ENCODE measurements at places on chromosomes 11 and 22. TPM values are rescaled to one million over a fixed set of nuclear protein-coding genes. Genes with fewer than 3 reads are reported as not detected.

SNX32 gene
- total RNA-seq: 1.2 TPM

TPBGL gene
- total RNA-seq: not detected

GDPD4 gene
- total RNA-seq: 0.17 TPM

MYO18B gene
- not detected for total RNA-seq

DCDC1 gene
- 0.29 TPM for total RNA-seq

GLYATL1 gene
- total RNA-seq: 1.2 TPM

SHANK2 gene
- total RNA-seq: 4.5 TPM

BMAL1 gene
- 8.4 TPM for total RNA-seq

DDTL gene
- 2.0 TPM for total RNA-seq

MISFA gene
- total RNA-seq: 0.58 TPM

POU2AF3 gene
- total RNA-seq: not detected

PRRG4 gene
- 0.15 TPM for total RNA-seq

HEPHL1 gene
- total RNA-seq: not detected

ANO9 gene
- total RNA-seq: not detected

SAA2 gene
- total RNA-seq: not detected

TMEM86A gene
- total RNA-seq: under 0.01 TPM

RGL4 gene
- total RNA-seq: under 0.01 TPM

B3GAT1 gene
- total RNA-seq: not detected

APOBEC3H gene
- not detected for total RNA-seq

C22orf31 gene
- total RNA-seq: 0.15 TPM

DAGLA gene
- total RNA-seq: 2.2 TPM

LGALS12 gene
- not detected for total RNA-seq

DDX17 gene
- total RNA-seq: 415 TPM

OR8D4 gene
- not detected for total RNA-seq

C22orf15 gene
- total RNA-seq: 3.1 TPM

RFPL1 gene
- total RNA-seq: not detected

OR52N4 gene
- not detected for total RNA-seq

APOBEC3B gene
- 7.4 TPM for total RNA-seq

WT1 gene
- not detected for total RNA-seq

TSKU gene
- 7.3 TPM for total RNA-seq

SMIM35 gene
- total RNA-seq: not detected

SHISAL1 gene
- total RNA-seq: 1.2 TPM

B4GAT1 gene
- 41.3 TPM for total RNA-seq
